M059J (cell line): ENCODE measurements at places on chromosomes 12 and 14. TPM values are rescaled to one million over a fixed set of nuclear protein-coding genes. Genes with fewer than 3 reads are reported as not detected.
A peak's percentile ranks its signal among the peaks of the same experiment; 100 is the strongest.

GRCh38 chr14:104066719-104067295 lies 18.7 kb upstream of the ASPG start:
- DNase-seq, result no peak

GRCh38 chr12:119423285-119423684 lies 88.8 kb downstream of the CCDC60 start:
- DNase-seq, result no peak

GRCh38 chr12:24246934-24247333 lies 297.5 kb upstream of the SOX5 start:
- no peak for DNase-seq

DNA sequence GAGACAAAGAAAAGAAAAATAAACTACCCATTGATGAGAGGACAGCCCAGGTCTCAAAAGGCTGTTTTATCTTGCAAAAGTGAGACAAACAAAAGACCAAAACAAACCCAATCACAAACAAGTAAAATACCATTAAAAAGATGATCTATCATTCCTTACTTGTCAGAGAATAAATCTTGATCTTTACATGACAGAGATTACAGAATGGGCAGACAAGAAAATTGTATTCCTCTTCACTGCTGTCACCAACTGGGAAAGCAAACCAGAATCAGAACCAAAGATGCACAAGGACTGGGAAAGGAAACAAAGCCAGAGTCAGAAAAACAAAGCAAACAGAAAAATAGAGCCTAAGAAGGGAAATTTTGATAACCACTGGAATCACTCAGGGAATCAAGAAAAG lies 444.0 kb upstream of the PDE3A start:
- DNase-seq, result no peak

DNA sequence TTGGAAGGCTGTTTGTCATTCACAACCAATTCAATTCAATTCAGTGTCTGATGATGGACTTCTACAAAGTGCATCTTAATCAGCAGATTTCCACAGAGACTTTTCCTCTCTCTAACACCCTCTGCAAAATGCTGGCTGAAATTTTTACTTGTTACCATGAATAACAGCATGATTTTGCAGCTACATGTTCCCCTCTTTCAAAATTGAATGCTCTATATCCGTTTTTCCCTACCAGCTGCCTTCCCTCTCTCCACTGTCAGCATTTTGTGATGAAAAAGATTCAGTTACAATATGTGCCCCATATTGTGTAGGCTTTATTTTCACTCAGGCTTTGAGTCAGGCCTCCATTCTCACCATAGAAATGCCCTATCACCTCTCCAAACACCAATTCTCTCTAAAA lies 334.6 kb downstream of the SYT1 start:
- no peak for DNase-seq

GRCh38 chr12:80422550-80422949 lies 21.5 kb upstream of the PTPRQ start:
- DNase-seq, result no peak

- peak; percentile 54 for DNase-seq
These were observed 441.2 kb downstream of the BTG1 start for GRCh38 chr12:91704446-91704845.

DNA sequence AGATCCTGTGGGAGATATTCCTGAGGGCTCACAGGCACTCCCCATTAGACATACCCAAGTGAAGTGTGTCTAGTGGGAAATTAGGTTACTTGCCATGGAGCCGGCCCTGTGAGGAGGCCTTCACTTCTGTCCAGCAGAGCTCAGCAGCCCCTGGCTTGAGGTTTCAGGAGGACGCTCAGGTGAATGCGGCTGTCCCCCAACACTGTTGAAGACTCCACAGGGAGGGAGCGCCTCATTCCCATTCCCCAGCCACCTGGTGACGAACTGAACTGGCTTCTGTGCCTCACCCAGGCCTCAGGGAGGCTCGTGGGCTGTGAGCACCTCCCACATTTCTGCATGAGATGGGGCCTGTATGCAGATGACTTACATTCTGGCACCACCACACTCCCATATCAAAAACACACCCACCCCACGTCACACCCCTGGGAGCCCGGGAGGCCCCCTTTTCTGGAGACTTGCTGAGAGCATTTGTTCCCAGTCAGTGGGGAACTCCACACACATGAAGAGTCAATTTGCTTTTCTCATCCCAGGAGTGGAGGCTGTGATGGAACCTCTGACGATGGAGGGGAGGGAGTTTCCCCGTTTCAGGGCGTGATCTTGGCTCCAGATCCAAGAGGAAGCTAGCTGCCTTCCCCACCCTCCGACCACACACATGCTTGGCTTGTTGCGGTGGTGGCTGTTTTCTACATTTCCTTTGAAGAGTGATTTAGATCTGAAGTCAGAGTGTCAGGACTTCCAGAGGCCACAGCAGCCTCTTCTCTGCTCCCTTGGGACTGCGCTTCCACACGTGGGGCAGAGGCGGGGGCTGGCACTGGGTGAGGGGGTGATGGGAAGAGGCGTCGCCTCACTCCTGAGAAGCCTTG lies 120.7 kb downstream of the ADGRD1 start:
- no peak for DNase-seq

Gene ACACB
- 5.5 and 6.6 TPM in 2 replicates for total RNA-seq

Gene TCL1B
- total RNA-seq, result not detected in 2 replicates

Gene HOXC12
- not detected in 2 replicates for total RNA-seq
